ENCODE measurements at places on chromosomes 11 and 22.

DNA sequence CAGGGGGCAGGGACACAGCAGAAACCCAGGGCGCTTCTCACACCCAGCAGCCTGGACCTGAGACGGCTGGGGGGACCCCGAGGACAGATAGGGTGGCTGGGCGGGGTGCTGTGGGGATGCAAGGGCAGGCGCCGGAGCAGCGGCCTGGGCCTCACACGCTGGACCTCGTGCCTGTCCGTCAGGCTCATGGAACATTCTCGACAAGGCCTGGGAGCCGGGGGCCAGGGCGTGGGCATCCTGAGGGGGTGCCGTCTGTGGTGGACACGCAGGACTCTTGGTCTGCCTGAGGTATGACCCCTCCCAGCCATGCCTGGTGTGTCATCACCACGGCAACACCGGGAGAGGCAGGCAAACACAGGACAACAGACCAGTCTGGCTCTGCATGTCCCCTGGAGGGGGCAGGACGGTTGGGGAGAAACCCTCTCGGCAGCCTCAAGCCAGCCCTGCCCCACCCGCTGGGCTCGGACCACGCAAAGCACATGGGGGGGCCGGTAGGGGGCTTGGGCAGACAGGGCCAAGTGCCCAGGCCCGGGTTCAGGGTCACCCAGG, 21.4 kb downstream of the MRPL23 start:
- DNase-seq: no peak

GRCh38 chr11:57325735-57326048, 940 bp upstream of the TNKS1BP1 start:
- no peak for DNase-seq

- DNase-seq: peak; percentile 9
Measured at GRCh38 chr11:832529-833113, at the start of gene CD151. Gene CD151, plus strand, starts transcription at chr11:832952. Its CDS starts 3,118 bp downstream, at chr11:836070.

DNA sequence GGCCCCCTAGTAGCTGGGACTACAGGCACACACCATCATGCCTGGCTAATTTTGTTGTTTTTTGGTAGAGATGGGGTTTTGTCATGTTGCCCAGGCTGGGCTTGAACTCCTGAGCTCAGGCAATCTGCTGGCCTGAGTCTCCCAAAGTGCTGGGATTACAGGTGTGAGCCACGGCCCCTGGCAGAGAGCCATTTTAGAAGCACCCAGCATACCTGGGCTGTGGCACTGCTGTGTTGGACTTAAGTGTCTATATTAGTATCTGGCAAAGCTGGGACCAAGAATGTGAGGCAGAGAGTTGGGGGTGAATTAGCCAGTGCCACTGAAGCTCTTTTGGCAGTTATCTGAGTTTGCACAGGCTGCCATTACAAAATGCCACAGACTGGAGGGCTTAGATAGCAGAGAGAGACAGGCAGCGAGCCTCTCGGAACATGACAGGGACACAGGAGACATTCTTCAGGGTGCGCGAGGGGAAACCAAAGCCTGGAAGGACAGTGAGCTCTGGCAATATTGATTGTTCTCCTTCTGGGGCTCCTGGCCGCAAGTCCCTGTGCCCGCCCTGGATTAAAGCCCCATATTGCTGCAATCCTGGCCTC, 87.7 kb upstream of the ALX4 start:
- no peak for DNase-seq

DNA sequence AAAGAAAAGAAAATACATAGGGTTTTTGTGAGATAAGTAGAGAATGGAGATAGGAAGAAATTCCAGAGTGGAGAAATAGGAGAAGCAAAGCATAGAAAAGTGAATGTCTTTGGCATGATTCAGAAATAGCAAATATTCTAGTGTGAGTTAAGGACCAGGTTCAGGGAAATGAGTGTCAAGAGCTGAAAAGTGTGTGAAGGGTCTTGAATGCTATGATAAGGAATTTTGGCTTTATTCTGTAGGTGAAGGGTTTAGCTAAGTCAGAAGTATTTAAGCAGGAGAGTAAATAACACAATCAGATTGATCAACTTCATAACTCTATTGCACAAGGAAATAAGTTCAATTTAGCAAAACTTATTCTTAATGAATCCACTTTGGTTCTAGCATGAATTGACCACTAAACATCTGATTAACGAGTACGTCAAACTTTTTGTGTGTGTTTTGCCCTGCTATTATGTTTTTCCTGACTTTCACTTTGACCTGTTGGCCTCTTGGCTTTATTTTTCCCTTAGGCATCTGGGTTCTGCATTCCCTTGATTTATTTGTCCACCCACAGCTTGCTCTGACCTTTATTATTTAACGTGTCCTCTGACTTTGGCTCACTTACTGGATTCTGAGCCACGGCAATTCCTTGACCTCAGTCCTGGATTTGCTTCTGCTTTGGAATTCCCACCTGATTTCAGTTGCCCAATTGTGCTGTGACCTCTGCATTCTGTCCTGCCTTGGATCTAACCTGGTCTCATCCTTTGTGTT, 11.9 kb upstream of the TMEM218 start:
- DNase-seq: no peak

DNA sequence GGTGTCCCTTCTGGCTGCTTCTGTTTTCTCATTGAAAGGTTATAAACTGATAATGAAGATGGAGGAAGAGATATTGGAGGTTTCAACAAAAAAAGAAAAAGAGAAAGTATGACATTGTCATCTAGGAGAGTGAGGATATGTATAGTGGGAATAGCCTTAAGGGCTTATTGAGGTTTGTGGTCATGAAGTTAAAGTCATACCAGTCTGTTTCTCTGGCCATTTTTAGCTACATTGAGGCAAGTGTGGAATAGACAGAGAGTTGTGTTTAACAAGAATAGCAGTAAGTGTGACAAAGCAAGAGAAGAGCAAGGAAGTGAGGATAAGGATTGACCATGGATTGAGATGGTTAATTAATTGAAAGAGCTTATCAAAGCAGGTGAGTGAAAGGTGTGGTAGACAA, 110.4 kb downstream of the ELP4 start:
- no peak for DNase-seq

DNA sequence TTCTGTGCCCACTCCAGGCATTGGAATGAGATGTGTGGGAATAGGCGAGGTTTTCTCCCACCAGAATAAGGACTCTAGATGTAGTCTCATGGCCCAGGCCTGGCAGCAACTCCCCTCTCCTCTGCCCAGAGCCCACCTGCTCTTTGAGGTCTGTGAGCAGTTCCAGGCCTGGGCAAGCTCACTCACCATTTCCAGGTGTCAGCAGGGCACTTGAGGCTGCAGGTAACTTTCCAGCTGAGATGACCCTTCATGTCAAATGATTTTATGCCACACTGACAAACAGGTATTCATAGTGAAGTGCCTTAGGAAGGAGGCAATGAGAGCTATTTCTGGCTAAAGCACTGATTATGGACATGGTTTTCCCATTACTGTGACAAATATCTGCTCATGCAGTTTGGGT, 123.3 kb upstream of the CCDC90B start:
- DNase-seq: no peak

- DNase-seq: peak; percentile 36
Measured at GRCh38 chr11:86068138-86068871, 579 bp downstream of the PICALM start.

GRCh38 chr11:115184901-115185300, 319.3 kb downstream of the CADM1 start:
- peak; percentile 32 for DNase-seq

DNA sequence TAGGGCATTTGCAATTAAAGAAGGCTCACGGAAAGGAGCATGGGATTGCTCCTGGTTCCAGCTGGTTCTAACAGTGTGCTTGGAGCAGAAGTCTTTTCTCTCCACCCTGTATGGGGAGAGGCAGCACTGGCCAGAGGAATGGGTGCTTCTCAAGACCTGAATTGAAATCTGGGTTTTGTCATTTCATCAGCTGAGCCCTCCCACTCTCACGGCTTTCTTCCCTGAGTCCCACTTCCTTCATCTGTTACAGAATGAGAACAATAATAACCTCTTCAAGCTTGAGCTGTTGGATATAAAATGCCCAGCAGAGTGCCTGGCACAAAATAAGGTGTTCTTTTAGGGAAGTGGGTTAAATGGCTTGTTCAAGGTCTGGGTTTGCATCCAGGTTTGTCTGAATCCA, 17.2 kb downstream of the CNTF start:
- DNase-seq: no peak

DNA sequence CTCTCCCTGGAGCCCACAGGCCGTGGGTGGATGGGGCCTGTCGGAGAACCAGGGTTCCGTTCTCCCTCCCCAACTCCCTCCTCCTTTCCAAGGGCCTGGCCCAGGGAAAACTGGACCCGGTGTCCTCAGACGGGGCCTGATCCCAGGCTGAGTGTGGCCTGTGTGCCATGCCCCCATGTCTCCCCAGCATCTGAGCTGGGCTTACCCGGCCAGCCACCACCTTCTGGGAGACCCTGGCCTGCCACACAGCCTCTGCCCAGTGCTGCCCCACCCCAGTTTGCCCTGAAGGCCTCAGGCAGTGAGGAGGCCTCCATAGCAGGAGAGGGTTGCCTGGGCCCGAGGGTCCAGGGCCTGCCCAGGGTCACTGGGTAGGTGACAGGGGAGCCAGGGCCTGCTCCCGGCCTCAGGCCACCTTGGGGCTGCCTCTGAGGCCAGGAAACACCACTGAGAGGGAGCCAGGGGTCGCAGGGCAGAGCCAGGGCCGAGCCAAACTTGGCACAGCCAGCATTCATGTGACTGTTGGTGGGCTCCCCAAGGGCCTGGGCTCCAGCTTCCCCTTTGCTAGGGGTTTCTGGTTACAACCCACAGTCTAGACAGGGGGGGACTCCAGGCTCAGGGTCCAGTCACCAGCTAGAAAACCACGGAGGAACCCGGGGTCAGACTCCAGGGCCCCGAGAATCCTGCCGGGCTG, 590 bp upstream of the IFITM10 start:
- no peak for DNase-seq

DNA sequence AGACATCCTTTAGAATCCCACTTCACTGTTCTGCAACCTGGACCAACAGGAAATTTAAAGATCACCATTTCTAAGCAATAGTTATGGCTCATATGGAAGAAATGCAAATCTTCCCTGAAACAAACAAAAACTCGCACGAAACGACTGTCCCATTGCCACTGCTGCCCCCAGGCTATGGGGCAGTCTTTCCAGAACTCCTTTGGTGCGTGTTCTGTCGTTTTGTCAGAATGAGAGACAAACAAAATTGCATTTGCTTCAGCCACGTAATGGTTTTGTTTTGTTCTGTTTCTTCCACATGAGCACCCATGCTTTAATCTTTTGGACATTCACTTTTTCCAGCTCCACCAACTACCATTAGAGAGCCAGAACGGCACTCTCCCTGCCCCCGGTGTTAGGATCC, 10.8 kb upstream of the FBLN1 start:
- no peak for DNase-seq

DNA sequence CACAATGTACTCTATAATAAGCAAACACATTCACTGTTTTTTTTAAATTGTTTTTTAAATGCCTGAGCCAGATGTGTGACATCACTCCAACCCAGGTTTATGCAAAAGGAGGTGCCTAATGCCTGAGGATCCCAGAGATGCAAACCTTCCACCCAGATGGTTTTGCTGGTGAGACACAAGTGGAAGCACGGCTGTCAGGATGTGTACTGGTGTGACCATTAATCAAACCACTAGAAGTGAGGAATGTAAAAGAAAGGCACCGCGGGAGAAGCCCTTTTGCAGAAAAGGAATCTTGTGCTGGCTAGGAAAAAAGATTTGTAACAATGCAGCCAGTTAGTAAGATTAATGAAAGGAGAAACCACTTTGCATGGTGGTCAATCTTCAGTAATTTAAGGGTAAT, 407.4 kb downstream of the LARGE1 start:
- DNase-seq: no peak

GRCh38 chr11:115256397-115257197, 247.6 kb downstream of the CADM1 start:
- DNase-seq: peak; percentile 85

Measured in NCI-H1092 treated with DMSO at 0.1 percent for 48 hours (cell line).